ENCODE measurements at places on chromosomes 13 and 19.
A peak's percentile ranks its signal among the peaks of the same experiment; 100 is the strongest.

GRCh38 chr19:29586401-29586800, 19.7 kb upstream of the POP4 start:
- no peak for DNase-seq

DNA sequence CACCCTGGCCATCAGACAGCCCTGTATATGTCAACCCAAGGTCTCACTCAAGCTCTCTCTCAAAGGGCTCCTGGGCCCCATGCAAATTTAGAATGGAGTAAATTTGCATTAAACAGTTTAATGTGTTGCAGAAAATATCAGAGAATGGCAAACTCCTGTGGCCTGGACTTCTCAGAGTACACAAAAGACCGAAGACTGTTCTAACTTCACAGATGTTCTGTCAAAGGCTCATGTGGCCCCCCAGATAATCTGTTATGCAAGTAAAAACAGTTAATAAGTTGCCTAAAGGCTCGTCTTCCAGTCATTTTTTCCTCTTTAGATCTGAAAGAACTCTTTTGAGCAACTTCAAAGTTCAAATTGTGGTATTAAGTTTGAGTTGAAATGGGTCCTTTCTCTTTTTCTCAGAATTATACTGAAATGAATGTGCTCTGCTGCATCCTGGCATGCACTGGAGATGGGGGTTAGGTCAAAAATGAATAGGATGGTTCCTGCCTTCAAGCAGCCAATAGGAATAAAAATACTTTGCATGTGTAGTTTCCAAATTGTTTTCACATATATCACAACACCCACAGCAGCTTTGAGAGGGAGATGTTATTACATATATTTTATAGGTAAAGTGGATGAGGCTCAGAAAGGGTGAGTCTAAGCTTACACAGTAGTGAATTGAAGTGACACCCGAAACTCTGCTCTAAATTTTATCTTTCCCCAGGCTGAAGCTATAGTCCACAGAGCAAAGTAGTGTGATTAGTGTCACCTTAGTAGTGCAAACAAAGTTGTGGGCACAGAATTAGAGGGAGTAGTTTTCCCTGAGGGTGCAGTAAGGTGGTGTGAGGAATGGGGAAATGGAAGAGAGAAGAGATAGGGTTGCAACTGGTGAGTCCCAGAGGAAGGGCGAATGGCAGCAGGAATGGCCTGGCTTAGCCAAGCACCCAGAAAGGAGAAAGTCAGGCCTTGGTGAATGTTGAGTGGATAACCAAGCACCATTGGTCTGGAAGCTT, 205.0 kb upstream of the RFC3 start:
- DNase-seq: no peak

GRCh38 chr13:29664591-29664990, 69.1 kb upstream of the SLC7A1 start:
- DNase-seq: no peak

DNA sequence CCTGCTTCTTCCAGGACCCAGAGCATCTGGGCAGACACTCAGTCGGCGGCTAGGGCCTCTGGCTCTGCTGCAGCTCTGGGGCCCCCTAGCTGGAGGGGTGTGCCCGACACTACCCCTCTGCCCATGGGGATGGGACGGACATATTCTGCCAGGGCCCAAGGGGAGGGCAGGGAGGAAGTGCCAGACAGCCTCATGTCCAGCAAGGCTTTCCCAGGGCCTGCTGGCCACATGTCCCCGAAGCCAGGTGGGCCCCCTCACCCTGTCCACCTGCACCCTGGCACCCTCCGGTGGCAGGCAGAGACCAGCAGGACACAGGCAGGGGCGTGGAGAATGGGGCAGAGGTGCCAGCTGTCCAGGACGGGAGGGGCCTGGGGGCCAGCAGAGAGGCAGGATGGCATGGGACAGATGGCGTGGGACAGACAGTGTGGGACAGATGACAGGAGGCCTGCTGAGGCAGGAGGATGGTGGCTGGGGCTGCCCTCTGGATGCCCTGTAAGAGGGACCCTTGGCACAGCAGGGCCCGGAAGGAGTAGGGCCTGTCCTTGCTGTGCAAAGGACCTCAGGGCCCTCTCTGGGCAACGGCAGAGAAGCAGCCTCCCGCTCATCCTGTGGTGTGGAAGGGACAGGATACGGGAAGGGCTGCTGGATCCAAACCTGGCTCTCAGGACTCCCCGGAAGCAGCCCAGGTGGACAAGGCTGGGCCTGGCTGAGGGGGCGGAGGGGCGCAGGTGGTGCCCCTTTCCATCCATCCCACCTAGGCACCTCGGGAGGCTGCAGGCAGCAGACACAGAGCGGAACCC, 29.1 kb downstream of the CEBPG start:
- DNase-seq: no peak

GRCh38 chr19:37218592-37218935, 550 bp downstream of the ZNF383 start:
- no peak for DNase-seq

GRCh38 chr13:50543782-50544181, 299.7 kb downstream of the DLEU7 start:
- no peak for DNase-seq

DNA sequence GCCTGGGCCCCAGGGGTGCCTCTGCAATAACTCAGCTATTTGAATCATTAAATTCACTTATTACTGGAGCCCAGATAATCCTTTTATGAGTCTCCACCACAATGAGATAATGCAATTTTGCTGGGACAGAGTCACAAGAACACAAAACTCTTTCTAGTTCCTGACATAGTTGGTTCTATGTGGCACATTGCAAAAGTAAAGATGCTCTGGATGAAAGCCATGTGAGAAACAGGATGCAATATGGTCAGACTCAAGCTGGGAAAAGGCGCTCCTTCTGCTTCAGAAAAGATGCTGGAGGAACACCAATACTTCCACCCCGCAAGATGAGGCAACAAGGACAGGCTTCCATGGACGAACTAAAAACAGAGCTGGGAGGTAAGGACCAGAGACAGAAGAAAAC, 5.7 kb downstream of the ANKRD27 start:
- no peak for DNase-seq

DNA sequence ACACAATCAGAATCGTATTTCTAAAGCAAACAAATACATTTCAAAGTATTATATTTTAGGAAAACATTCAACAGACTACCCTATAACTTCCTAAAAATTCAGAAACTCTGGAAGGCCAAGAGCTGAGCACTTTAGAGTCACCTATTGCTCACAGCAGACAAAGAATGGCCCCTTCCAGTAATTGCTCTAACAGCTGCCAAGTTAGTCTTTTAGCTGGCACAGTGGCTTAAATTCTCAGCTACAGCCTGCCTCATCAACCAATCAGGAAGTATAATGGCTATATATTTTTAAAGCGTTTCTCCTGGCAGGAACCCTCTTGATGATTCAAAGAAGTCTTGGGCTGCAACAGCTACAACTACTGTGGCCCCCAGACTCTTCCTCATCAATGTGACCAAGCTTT, 14.9 kb upstream of the SLITRK5 start:
- DNase-seq: peak; percentile 52

DNA sequence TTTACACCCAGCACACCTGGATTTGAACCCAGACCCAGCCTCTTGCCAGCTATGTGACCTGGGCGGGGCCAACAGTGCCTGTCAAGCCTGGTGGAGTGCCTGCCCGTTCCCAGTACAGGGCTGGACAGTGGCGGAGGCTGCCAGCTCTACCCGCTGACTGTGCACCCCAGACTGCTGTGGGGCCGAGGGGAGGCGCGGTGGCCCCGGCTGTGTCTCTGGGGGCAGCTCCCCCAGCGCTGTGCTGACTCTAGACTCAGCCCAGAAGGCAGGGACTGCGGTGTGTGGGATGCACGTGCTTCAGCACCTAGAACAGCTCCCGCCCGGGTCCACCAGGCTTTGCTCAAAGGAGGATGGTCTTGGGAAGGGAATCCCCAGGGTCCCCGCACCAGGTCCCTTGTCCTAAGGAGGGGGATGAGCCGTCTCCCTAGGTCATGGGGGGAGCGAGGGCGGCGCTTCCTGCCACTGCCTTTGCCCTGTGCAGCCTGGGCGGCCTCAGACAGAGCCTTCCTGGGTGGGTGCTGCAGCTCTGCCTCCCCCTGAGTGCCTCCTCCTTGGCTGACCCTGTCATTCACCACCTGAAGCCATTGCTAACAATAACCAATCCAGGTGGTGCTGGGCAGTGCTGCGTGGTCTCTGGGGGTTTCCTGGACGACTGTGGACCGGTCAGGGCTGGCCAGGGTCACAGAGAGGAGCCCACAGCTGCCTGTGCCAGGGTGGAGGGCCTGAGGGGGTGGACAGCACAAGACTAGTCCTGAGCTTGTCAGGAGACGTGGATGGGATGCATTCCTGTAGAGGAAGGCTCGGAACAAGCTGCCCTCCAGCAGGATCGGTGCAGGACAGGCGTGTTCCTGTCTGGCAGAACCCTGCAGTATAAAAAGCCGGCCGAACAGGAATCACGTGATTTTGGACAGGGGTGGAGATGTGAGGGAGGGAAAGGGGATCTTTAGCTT, 18.6 kb downstream of the TMEM255B start:
- no peak for DNase-seq

GRCh38 chr19:2608602-2608922, 93.9 kb downstream of the GNG7 start:
- no peak for DNase-seq

DNA sequence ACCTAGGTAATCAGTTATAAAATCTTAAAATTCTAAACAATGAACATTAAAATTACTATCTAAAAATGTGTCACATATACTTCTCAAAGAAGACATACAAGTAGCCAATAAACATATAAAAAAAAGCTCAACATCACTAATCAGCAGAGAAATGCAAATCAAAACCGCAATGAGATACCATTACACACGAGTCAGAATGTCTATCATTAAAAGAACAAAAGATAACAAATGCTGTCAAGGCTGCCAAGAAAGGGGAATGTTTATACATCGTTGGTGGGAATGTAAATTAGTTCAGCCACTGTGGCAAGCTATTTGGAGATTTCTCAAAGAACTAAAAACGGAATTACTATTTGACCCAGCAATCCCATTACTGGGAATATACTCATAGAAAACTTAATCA, 310.3 kb upstream of the EDNRB start:
- no peak for DNase-seq

- DNase-seq: no peak
Measured at GRCh38 chr13:106919133-106919532, 351.2 kb upstream of the ARGLU1 start.

DNA sequence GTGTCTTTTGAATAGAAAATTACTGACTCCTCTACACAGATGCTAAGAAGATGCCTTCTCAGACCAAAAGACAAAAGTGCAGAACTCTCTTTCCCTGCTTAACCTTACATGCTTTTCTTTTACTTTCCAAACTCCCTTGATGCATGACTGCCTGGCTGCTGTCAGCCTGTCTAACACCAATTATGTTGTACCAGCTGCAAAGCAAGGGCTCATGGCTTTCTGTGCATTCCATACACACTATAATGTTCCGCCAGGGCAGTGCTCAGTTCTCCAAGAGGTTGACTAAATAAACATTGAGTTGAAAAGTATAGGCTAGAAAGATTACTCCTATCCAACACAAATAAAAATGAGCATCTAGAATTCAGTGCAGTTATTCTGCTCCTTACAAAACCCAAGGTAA, 330.4 kb upstream of the NBEA start:
- no peak for DNase-seq

DNA sequence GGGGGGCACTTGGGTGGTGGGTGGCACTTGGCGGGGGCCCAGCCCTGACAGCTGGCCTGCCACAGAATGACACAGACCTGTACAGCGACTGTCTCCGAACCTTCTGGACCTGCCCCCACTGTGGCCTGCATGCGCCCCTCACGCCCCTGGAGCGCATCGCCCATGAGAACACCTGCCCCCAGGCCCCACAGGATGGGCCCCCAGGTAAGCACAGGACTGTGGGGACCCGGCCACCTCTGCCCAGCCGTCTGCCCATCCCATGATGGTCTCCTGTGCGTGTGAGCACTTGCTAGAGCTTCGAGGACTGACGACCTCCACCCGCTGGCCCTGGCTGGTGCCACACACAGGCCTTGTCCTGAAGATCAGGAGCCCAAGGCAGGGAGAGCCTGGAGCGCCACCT, 32.0 kb downstream of the DHX34 start:
- no peak for DNase-seq

DNA sequence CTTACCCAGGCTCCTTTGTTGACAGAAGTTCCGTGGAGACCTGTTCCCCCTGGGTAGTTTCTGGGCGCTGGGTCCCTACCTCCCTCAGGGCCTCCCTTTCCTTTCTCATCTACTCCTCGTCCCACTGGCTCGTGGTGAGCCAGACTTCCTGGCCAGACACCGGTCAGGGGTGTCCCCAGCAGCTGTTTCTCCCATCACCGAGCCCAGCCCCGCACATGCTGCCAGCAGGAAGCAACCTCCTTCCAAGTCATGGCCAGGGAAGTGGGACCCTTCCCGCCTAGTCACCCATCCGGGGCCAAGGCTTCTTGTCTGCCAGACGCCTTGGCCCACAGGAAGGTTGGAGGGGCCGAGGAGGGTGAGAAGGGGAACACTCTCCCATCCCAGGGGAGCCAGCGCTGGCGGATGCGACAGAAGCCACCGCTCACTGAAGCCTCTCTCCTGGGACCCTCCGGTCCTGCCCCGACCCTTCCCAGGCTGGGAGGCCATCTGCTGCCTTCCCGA, 5.7 kb downstream of the PAK4 start:
- DNase-seq: peak; percentile 80

DNA sequence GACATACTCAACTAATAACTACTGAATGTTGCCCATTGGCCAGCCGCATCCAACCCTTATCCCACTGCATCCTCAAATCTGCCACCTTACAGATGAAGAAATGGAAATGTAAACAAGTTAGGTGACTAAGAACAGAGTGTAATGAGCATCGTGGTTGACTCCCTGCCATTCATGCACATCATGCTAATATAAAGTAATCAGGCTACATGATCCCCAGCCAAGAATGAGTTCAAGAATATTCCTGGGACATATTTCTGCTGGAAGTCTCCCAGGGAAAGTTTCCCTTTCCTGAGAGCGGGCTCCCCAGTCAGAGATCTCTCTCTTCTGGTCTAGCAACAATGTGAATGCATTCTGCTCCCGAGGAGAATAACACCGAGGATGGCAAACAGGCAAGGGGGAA, 55.9 kb upstream of the SERP2 start:
- DNase-seq: no peak

- no peak for DNase-seq
Measured at GRCh38 chr19:19068659-19069654, 5.2 kb downstream of the SLC25A42 start.

GRCh38 chr13:80695841-80696240, 354.9 kb upstream of the SPRY2 start:
- no peak for DNase-seq

DNA sequence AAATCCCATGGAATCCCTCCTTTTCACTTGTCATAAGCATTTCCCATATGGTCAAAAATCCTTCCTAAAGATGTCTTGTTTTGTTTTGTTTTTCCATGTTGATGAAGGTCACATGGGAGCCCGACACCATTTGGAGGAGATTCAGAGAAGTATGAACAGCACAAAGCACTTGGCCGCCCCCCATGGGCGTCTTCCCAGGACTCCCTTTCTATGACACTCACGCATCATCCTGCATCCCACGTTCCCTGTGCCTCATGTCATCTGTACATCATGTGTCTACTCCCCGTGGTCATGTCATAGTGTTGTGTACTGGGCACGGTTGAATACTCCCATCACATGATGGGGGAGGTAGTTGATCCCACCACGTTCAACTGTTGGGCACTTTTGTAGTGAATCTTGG, 2.0 kb downstream of the ZSCAN1 start:
- peak; percentile 23 for DNase-seq

GRCh38 chr13:25440061-25440460, 68.3 kb downstream of the ATP8A2 start:
- no peak for DNase-seq

GRCh38 chr19:32316034-32316433, 29.4 kb upstream of the ZNF507 start:
- no peak for DNase-seq

All from D341Med (cell line).